LHCN-M2 (cell line): ENCODE measurements at places on chromosomes 2 and 18.

- no peak for DNase-seq
These were observed 132.2 kb downstream of the ARL4C start for GRCh38 chr2:234364661-234365060.

DNA sequence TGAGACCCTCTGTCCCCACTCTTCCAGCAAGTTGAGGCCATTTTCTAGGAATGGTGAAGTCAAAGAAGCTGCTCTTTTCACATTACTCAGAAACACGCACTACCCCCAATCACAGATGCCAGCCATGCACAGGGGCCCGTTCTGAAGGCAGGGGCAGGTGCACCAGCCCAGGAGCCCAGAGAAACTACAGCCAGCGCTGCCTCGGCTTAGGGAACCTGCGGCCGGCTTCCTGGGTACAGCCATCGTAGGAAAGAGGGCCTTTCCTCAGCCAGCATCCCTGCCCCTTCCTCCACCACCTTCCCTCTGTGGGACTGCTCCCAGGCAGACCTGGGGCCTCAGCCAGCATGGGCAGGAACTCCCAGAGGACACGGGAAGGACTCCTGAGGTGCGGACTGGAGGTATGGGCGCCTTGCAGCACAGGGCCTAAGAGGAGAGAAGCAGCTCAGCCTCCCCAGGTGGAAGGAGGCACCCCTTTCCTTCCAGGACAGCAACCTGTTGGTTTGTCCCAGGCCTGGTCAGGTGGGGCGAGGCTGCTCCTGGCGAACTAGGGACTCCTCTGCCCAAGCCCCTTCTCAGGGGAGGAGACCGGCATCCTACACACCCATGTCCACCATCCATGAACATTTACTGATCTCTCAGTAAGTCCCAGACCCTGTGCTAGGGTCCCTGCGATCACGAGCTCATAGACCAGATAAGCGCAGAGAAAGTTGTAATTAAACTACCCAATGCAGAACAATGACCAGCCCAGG, 99.0 kb upstream of the ID2 start:
- no peak for DNase-seq

GRCh38 chr2:218428846-218429558, 10.1 kb downstream of the VIL1 start:
- DNase-seq, result no peak

DNA sequence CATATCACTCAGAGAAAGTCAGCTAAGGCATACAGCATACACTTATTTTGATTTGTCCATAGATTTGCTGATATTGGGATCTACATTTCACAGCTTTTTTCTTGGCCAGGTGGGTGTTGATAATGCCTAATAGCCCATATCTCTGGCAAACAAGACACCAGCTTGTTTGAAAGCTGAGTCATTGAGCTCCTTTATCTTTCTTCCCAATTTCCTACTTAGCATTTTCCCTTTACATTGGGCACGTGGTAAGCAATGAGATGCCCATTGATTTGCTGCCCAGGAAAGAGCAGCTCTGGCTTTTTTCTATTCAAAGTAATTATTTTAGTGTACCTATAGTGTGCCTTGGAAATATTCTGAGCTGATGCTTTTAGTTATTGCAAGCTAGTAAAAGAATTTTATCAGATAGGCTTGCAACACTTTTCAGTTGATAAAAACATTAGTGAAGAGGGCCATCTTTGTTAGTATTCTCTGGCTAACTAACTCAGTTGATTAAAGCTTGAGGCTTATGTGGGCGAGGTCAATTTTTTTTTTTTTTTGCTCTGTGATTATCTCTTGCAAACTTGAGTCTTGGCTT, 79.6 kb downstream of the OSBPL6 start:
- no peak for DNase-seq

DNA sequence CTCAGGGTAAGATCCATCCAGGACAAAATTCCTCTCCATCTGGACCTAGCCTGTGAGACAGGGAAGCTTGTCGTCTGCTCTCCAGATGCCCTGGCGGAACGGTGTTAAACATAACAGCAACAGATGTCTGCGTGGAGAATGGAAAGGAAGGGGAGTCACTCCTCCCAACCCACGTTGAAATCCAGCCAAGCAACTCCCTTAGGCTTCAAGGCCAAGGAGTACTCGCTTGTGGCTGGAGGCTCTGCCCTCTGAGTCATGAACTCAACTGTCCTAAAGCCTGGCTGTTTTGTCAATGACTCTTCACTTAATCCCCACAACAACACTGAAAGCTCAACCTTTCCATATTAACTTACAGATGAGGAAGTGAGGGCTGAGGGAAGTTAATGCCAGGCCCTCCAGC, 42.2 kb downstream of the TPO start:
- DNase-seq, result peak; percentile 53

DNA sequence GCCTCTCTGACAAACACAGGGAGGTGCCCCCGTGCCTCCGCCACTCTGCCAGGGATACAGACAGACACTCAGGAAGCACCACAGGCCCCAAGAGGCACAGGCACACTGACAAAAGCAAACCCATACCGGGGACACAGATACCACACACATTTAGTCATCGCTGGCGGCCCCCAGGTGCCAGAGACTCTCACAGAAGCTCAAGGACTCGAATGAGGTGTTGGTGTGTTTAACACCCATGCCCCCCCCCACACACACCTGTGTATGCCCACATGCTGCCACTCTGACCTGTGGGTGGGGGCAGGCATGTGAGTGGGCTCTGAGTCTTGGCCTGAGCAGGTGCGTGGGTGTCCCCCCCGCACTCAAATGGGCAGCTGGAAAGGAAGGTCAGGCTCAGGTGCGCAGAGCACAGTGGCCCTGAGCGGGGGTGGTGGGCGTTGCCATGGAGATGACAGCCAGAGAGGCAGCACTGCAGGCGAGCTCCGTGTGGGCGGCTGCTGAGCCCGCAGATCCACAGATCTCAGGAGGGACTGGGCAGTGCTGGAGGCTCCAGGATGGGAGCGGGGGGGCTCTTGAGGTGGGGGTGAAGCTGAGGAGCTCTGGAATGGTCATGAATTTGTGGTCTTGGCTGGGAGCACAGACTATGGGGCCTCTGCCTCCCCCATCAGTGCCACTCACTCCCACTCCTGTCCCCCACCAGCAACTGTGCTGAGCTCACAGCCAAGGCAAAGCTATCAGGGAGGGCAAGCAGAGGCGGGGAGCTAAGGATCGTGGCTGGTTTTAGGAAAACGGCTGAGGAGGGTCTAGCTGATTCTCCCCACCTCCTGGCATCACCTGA, 73.9 kb upstream of the TAF1B start:
- DNase-seq, result no peak

DNA sequence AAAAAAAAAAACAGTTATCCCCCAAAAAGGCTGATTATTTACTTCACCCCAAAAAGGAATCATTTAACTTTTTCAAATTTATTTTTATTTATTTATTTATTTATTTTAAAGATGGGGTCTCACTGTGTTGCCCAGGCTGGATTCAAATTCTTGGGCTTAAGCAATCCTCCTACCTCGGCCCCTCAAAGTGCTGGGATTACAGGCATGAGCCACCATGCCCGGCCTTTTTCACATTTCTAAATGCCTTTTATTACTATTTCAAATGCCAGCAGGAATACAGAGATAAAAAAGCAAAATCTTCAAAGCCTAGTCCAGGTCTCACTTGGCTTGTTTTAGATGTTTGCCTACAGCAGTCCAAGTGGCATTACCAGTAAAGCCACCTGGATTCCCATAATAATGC, 239.1 kb downstream of the ALPK2 start:
- no peak for DNase-seq

DNA sequence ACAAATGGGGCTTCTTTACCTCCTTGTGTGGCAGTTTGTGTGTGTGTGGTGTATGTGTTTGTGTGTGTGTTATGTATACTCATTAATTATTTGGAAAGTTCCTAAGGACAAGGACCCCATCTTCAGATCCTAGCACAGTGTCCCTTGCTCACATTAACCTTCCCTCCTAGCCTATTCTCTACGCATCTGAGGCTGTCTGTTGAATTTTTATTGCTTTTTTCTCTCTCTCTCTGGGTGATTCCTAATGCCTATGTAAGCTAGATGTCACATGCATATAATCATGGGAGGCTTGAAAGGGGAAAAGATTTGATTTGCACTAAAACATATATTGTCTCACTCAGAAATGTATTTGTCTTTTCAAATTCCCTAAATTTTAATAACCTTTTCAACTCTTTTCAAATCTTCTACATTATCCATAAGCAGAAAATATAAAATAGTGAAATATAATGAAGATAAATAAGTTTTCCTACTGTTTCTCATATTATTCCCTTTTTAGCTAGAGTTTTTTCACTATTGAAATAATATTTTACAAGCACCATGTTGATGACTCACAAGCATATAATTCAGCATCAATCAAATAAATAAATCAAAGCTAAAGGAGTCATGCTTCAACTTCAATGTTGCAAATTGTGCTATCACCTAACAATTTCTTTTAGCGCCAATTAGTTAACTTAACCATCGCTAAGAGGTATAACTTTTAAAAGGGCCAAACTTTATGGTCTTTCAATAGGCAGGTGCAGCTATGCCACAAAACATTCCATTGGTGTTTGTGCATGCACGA, 199.0 kb upstream of the ERBB4 start:
- no peak for DNase-seq

DNA sequence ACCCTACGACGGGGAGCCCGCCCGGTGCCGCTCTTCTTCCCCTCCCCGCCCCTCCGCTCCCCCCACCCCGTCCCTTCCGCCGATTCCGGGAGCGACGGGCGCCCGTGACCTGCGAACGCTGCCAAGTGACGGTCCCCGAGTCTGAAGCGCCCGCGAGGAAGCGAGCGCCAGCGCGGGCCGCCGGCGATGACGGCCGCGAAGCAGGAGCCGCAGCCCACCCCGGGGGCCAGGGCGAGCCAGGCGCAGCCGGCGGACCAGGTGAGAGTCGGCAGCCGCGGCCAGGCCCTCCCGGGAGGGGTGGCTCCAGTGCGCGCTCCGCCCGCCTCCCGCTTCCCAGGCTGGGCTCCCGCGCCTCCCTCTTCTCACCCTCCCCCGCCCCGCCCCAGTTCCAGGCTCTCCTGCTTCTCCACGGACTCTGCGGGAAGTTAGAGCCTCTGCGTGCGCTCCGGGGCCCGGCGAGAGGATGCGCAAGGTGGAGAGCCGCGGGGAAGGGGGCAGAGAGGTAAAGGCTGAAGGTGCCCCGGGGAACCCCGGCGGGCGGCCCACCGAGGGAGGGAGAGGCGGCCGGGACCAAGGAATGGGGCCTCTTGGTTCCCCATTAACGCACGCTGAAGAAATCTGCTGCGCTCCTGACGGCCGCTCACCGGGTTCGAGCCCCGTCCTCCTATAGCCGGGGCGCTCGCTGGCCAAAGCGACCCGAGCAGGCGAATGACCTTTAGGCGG, 719.5 kb downstream of the DPP10 start:
- DNase-seq, result no peak

GRCh38 chr2:105473011-105473410, 74.2 kb upstream of the FHL2 start:
- no peak for DNase-seq

DNA sequence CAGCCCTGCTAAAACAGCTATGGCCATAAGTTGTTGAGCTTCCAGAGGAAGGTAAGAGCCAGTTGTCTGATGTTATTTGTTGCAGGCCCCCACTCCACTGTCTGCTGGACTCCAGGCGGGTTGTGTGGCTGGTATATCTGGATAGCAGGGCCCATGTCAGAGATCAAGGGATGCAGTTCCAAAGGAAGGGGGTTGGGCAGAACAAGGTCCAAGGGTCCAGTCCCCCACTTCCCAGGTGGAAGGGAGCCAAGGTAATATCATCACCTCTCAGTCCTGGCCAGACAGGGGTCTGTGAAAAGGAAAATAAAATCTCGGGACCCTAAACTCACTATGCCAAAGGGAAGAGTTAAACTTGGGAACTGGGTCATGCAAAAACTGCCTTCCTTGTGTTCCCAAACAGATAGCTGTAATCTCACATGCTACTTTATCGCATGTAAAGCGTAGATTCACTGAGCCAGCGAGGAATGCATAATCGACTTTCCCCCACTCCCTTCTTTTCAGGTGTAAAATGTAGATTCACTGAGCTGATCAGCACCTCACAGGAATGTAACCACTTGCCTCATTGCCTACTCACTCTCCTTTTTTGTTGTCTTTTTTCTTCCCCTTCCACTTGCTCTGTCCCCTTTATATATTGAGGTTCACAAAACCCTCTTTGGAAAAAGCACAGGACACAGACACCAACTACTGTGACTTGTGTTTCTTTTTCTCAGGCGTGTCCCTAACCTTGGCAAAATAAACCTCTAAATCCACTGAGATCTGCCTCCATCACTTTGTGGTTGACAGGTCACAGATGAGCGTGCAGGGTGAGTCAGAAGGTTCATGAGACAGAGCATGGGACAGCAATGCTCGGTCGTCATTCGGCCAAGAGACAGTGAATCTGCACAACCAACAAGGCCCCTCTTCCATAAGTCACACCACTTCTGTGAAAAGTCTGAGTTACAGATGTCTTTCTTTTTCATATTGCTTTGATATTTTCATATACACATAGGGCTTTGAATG, 255.3 kb upstream of the SIX2 start:
- peak; percentile 75 for DNase-seq

- DNase-seq, result no peak
These were observed at the start of gene PROM2 for GRCh38 chr2:95274291-95275150. Gene PROM2 (plus strand): TSS chr2:95274449. CDS start chr2:95274586, 137 bp downstream.

- no peak for DNase-seq
These were observed 146.8 kb upstream of the SMAD2 start for GRCh38 chr18:48077291-48077690.

- no peak for DNase-seq
These were observed 12.2 kb upstream of the ALPK2 start for GRCh38 chr18:58640891-58641610.

- DNase-seq, result no peak
These were observed 8.6 kb upstream of the CDCA7 start for GRCh38 chr2:173346035-173346434.

- no peak for DNase-seq
These were observed 21.9 kb downstream of the TEX44 start for GRCh38 chr2:231614559-231615057.

GRCh38 chr18:57427429-57428201, 7.6 kb upstream of the ONECUT2 start:
- DNase-seq, result no peak

- DNase-seq, result no peak
These were observed 13.7 kb upstream of the SAP130 start for GRCh38 chr2:128041561-128041960.

DNA sequence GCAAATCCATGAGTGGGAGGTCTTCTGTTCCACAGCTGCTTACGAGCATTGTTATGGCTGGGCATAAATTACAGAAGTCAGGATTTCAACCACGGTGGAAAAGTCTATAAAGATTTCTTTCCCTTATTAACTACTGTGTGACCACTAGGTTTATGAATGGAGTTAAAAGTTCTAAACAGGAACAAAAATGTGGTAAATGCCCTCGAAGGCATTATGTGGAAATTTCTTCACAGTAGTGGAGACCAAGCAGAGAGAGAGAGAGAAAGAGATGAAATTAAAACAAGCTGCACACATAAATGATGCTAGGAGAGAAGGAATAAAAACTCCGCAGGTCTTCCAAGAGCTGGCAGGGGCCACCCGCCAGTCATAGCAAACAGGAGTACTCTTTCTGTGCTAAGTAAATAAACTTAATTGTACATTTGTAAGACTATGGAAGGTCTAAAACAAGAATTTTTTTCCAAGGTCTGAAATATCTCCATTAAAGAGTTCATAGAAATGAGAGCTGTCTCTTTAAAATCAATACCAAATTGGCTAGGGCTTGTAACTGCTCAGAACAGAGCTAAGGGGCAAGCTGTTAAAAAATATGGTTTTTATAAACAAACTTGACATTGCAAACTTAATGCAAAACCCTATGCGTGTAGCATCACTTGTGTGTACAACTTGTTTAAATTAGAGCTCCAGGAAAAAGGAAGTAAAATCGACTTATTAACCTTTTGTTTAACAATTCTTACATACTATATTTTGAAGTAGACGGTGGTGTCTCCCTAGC, 438.2 kb downstream of the MEIS1 start:
- no peak for DNase-seq
